ENCODE measurements at places on chromosomes 4 and X.

DNA sequence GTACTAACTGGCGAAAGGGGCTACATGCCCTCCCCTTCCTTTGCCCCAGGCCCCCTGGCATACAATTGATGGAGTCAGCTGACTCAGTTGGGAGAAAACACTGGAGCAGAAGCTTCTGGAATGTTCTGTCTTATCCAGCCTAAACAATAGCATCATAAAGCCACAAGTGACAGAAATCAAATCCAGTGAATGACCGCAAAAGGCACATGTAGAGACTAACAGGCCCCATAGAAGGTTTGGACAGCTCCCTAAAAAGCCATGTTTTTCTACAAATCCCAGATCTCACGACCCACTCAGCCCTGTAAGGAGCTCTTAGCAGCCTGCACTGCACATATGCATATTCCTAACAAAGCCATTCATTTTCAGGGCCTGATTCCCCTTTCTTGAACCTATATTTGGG lies 25.1 kb downstream of the SCARB2 start:
- no peak for DNase-seq

- no peak for DNase-seq
Observed at GRCh38 chr4:170145120-170145519, 55.4 kb upstream of the AADAT start.

DNA sequence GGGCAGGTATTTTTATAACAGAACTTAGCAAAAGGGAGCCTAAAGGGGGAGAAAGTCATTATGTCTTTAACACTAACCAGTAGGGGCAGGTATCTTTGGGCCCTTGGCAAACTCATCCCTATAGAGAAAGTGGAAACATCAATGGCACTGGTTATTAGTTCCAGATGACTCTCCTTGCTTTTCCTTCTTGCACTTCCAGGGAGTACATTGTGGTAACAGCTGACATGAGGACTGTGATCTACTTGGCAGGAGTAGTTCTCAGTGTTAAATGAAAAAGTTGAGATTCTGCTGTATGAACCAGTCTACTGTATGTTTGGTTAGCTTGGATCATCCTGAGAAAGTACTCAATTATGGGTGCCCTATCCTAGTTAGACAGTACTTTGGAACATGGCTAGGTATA lies 93.6 kb downstream of the ATXN3L start:
- no peak for DNase-seq

DNA sequence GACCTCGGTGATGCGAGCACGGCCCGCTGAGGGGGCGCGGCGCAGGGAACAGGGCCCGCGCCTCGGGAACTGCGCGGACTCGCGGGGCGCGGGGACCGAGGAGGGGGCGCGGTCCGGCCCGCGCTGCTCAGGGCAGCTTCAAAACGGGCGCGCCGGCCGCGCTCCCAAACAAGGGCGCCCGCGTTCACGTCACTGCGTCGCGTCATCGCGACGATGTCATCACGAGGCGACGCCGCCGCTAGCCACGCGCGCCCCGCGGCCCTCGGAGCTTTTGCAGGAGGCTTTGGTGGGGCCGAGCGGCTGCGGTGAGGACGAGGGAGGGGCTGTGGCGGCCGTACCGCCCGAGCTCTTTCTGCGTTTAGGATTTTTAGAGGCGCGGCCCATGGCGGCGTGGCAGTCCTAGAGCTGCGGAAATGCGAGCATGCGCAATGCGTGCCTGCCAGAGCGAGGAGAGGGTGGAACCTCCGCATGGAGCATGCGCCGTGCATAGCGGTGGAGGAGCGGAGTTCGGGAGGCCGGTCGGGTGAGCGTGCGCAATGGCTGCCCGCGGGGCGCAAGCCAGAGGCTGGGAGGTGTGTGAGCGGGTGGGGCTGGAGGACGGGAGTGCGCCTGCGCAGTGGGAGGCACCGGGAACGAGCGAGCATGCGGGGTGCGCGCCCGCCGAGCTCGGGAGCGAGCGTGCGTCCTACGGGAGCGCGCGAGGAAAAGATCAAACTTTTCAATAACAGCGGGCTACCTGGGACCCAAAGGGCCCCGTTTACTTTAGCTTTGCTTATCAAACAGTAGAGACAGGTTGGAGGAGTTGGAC lies at the start of gene PPP2R3B:
Gene PPP2R3B (minus strand): TSS at position 140 of the 808 bp plus-strand sequence. CDS start 216 bp downstream, outside the sequence.
- DNase-seq = peak; percentile 99

GRCh38 chrX:15834053-15834452 lies 20.6 kb downstream of the AP1S2 start:
- DNase-seq = no peak

GRCh38 chr4:188025476-188025875 lies 29.9 kb downstream of the ZFP42 start:
- no peak for DNase-seq

DNA sequence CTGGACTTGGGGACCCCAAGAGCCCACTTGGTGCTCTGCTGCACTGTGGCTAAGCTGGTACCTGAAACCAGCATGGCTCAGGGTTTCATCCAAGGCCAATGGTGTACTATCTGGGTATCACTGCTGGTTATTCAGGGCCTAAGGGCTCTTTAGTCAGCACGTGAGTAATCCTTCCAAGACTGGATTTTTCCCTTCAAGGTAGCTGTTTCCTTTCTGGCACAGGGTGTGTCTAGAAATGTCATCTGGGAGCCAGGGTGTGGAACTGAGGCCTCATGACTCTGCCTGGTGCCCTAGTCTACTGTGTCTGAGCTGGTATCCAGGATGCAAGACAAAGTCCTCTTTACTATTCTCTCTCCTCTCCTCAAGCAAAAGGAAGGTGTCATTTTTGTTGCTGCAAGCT lies 99.0 kb upstream of the QRFPR start:
- DNase-seq = no peak

DNA sequence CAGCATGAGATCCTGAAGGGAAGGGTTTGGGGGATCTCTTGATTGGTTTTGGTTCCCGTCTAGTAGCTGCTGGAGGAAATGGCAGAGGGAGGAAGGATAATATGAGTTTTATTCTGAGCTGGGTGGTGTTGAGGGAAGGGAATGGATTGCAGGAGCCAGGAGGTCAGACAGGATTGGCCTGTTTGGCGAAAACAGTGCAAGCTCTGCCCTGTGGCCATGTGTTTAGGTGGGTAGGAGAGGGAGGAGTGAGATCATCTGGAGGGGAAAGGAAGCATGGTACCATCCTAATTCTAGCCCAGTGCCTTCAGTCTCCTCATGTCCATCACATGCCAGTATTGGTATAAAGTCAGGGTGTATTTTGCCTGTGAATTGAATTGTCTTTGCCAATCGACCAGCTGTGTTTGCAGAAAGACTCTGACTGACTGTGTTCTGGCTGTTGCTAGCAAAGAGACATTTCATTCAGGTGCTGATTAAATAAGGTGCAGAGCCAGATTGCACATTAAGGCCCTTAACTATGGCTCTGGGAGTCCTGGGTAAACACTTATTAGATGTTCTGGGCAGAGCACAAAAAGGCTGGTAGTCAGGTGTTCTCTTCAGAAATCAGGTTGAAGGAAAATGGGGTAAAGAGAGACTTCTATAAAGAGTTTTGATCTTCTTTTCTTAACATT lies 10.0 kb downstream of the TMEM164 start:
- no peak for DNase-seq

- DNase-seq = no peak
Observed at GRCh38 chrX:5870238-5870637, 358.4 kb downstream of the NLGN4X start.

DNA sequence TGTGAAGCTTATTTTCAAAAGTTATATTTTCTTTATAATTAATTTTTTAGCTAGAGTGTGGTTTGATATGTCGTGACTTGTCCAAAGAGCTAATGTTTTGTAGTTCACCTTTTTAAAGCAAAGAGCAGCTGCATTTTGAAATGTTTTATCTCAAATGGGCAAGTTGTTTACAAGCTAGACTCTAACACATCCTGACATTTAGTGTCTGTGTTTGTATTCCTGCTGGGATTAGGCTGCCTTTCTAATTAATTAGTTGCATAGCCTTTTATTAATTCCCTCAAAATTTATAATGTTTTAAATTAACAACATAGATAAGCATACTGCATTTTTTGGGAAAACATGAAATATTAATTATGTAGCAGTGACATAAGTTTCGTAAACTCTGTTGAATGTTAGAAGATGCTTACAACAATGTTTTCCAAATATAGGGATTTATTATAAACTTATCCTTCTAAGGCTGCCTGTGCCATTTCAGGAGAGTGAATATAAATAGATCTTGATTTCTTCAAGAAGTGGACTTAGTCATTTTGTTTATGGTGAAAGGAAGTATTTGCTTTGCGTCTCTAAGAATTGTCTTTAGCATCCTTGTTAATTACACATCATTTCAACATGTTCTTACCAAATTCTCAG lies 37.7 kb upstream of the NUDT6 start:
- no peak for DNase-seq

- DNase-seq = no peak
Observed at GRCh38 chrX:121030083-121030482, 17.3 kb upstream of the GLUD2 start.

DNA sequence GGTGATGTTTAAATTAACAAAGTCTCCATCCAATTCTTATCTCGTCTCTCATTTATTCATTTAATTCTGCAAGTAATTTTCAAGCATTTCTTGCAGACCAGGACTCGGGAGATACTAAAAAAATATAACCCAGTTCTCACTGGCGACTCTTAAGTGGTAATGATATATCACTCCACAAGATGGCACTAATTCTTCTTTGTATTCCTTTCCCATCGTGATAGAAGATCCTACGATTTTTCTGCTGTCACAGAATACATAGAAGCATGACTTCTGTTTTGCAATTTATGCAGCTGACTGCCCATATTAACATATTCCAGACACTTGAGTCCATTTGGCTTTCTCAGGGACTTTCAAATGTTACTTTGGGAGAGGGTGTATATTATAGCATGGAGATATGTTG lies 64.0 kb upstream of the FGF13 start:
- DNase-seq = no peak

GRCh38 chrX:134144231-134144630 lies 92.8 kb upstream of the CCDC160 start:
- DNase-seq = no peak

DNA sequence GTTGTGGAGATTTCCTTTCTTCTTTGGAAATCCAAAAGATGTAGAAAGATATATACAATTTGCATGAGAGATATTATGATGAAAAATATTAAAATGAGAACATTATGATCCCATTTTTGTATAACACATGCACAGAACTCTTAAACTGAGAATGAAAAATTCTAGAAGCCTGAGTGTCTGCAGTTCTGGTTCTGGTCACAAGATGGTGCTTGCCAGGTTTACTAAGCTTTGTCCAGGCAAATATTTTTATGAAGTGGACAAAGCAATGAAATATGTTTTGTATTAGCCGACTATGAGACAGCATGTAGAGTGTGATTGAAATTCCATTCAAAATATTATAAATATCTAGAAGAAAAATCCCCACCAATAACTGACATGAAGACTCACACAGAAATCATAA lies 2.2 kb downstream of the PWWP3B start:
- no peak for DNase-seq

All from CD4-positive, alpha-beta T cell treated with Interferon alpha-2 for 1 hour (primary cell).